ENCODE measurements at places on chromosomes 1 and 21. TPM values are rescaled to one million over a fixed set of nuclear protein-coding genes. Genes with fewer than 3 reads are reported as not detected.
A peak's percentile ranks its signal among the peaks of the same experiment; 100 is the strongest.

DNA sequence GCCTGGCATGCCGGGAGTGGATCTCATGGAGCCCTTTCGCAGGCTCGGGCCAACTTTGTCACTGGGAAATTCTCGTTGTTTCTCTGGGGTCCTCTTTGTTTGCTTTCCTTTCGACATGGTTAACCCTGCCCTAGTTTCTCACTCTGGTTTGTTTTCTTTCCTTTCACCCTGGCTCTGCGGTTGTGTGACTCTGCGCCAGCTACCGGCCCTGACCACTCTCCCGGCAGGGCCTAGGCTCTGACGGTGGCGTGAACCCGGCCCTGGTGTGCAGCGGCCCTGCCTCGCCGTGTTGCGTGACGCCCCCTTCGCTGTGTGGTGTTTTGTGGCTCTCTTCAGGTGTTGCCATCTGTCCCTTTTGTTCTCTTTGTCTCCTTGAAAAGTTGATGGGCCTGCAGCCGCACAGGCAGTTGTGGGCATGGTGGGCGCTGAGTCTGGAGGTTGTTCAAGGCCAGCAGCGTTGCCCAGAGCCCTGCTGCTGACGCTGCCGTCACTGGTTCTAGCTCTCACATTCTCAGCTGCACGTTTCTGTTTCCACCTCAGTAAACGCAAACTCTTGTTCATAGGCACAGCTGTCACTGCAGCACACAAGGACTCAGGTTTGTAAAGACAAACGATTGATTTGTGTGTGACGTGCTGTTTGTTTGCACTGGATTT lies 64.6 kb upstream of the DIP2A start:
- DNase-seq: no peak

The VWA5B1 gene
- 0.16 TPM for total RNA-seq

- no peak for DNase-seq
These were observed 31.5 kb upstream of the XPR1 start for GRCh38 chr1:180600343-180600742.

The SNIP1 gene
- 7.0 TPM for total RNA-seq

The NUAK2 gene
- 0.74 TPM for total RNA-seq

- no peak for DNase-seq
These were observed 96.6 kb upstream of the RUNX1 start for GRCh38 chr21:35145626-35146233.

DNA sequence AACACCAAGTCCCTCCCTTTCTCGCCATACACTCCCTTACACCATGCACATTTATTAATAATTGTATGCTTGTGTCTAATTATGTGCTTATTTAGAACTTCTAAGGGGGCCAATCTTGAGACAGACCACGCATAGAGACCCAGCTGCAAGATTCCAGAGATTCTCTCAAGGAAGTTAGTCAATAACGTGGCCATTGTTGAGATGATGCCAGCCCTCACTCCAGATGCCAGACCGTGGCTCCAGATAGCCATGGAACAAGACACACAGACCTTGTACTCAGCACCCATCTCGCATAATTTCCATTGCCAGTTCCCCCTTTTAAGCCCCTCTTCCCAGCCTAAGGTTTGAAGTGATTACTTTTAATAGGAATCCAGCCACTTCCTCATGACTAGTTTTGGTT lies 62.4 kb downstream of the DIRAS3 start:
- no peak for DNase-seq

The UBXN10 gene
- 1.4 TPM for total RNA-seq

DNA sequence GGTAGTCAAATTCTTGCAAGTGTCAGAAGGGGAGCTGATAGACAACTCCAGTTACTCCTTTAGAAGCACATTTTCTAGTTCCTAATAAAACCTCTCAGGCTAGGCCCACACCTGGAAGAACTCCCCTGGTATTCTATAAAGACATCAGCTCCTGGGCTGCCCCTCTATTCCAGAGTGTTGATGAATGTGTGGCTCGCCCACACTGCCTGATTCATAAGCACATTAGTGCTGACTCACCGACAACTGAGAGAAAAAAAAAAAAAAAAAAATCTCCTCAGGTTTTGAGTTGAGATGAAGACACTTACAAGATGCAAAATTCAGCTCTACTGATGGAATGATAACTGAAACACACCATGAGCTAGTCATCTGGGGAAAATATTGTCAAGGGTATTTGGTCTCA lies 188.1 kb downstream of the TNR start:
- no peak for DNase-seq

The ADGRL4 gene
- 19.3 TPM for total RNA-seq

The OR10J4 gene
- total RNA-seq: not detected

DNA sequence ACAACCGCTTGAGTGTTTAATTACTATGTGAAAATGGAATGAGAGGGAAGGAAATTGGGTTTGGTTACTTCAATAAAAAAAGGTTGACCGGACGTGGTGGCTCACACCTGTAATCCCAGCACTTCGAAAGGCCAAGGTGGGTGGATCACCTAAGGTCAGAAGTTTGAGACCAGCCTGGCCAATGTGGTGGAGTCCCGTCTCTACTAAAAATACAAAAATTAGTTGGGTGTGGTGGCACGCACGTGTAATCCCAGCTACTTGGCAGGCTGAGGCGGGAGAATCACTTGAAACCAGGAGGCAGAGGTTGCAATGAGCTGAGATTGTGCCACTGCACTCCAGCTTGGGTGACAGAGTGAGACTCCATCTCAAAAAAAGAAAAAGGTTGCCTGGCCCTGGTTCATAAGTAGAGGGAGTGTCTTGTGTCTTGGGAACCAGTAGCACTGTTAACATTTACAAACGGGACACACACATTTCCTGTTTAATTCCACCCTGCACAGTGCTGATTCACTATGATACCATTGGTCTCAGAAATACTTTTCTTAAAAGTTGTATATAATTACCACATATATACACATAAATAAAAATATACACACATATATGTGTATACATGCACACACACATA lies 27.6 kb upstream of the CLDN14 start:
- DNase-seq: no peak

DNA sequence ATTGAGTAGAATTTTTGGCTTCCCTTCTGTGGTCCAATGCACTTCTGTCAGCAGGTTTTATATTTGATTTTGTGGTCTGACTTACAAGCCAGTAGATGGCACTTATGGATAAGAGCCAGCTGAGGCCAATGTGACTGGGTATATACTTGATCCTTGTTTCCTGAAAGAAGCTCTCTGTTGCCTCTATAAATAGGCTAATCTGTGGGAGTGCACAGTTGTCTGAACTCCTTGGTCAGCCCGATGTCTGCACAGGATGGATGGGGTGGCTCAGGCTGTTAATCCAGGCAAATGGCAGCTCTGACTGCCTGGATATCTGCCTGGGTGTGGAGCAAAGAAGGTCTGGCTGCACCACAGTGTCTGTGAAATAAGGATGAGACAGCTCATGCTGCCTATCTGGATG lies 1183.7 kb upstream of the PRMT6 start:
- DNase-seq: no peak

GRCh38 chr1:1259951-1260600 lies 13.6 kb upstream of the C1QTNF12 start:
- DNase-seq: peak; percentile 57

The SUMO3 gene
- total RNA-seq: 75.5 TPM

DNA sequence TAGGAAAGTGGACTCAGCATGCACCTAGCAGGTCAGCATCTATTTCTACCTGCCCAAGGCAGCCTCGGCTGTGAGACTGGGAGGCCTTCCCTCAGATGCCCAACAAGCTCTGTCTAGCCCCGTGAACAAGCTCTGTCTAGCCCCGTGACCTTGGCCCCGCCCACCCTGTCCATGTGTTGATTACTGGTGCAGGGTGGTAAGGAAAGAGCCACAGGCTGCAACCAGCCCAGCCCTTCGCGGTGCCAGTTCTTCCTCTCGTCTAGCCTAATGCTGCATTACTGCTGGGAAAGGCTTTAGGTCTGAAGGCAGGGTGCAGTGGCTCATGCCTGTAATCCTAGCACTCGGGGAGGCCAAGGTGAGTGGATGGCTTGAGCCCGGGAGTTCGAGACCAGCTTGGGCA lies 2.2 kb downstream of the GPR153 start:
- no peak for DNase-seq

DNA sequence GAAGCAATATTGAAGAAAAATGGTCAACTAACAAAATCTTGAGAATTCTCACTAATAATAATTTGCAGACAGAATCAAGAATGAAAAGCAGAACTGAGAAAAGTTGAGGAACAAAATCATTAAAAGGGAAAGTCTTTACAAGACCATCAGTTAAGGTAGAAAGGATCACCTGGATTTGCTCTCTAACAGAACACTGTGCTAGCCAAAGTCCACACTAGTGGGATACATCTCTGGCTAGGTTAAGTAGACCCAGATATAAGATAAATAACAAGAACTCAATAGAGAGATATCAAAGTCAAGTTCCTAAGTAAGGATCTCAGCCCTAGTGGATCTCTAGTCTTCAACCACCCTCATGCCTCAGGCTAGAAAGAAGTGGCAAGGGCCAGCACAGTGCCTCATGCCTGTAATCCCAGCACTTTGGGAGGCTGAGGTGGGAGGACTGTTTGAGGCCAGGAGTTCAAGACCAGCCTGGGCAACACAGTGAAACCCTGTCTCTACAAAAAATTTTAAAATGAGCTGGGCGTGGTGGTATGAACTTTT lies 19.6 kb downstream of the IPP start:
- DNase-seq: no peak

- no peak for DNase-seq
These were observed 280 bp downstream of the CREB3L4 start for GRCh38 chr1:153968000-153968363.

The PTGS2 gene
- total RNA-seq: 0.85 TPM

- DNase-seq: no peak
These were observed 90.4 kb upstream of the ZC3H11B start for GRCh38 chr1:219703368-219703639.

The FAM72C gene
- total RNA-seq: not detected

DNA sequence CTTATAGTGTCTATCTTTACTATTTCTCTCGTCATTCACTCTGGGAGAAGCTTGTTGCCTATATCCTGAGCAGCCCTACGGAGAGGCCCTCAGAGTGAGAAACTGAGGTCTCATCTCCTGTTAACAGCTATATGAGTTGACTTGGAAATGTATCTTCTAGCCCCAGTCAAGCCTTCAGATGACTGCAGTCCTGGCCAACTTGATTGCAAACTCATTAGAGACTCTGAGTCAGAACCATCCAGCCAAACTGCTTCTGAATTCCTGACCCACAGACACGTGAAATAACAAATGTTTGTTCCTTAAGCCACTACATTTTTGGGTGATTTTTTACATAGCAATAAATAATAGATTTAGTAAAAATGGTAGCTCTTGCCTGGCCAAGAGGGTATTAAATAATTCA lies 3.9 kb upstream of the ZBED6 start:
- DNase-seq: no peak
